ENCODE measurements at places on chromosomes 3 and 15.

GRCh38 chr3:149967086-149967685 is 3.5 kb downstream of the PFN2 start:
- no peak for DNase-seq

DNA sequence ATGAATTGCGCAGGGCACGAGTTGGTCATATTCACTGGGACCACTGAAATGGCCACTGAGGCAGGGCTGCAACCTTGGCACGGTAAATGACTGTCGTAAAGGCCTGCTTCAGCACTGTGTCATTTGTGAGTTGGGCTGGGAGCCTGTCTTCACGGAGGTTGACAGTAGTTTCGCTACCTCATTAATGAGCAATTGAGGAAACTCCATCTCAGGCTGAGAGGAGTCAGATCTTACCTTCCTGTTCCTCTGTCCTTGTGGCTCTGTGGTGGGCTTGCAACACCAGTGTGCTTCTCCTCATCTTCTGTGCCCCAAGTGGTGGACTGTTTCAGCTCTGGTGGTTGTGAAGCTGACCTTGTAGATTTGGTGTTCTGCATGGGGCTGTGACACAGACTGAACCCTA is 80.1 kb upstream of the EIF1B start:
- no peak for DNase-seq

- no peak for DNase-seq
Observed at GRCh38 chr3:179476215-179476614, 24.9 kb upstream of the GNB4 start.

DNA sequence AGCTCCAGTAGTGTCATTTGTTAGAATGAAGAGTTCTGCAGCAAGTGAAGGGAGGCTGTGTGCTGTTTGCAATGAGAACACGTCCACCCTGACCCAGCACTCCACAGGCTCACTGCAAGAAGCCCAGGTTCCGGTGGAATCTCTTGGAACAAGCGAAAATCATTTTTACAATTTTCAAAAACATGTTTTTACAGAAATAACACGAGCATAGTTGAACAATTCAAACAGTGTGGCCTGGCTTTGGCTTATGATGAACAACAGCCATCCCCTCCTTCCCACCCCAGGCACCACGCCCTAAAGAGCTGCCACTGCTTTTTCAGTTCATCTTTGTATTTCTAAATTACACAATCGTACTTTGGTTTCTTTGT is 59.5 kb upstream of the KY start:
- DNase-seq: no peak

DNA sequence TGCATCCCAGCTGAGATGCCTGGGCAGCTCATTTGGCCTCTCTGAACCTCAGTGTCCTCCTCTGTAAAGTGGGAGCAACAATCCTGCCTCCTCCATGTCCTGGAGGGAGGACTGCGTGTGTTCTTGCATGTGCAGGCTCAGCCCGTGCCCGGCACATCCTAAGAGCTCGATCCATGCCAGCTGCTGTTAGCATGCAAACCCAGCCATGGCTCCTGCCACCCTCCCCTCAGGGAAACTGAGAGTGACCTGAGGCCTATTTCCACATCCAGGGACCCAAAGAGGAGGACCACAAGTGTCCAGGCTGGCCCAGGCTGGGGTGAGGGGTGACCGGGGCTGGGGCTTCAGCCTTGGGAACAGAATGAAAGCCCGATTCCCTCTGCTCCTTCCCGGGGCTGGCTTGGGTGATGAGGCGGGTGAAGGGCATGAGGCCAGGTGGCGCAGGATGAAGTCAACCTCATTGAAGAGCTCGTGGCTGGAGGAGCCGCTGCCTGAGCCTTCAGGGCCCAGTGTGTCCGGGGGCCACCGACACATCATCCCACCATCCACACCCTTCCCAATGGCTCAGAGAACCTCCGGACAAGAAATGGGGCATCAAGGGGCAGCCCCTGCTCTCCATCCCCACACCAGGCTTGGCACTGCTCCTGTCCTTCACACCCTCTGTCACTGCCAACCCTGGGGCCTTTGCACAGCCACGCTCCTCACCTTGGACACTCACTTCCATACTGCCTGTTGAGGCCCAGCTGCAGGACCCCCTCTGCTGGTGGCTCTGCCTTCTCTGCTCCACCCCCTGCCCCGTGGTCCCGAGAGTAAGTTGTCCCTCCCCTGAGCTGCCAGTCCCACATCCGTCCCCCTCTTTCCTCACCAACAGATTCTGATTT is 42.5 kb downstream of the ADAMTS7 start:
- no peak for DNase-seq

DNA sequence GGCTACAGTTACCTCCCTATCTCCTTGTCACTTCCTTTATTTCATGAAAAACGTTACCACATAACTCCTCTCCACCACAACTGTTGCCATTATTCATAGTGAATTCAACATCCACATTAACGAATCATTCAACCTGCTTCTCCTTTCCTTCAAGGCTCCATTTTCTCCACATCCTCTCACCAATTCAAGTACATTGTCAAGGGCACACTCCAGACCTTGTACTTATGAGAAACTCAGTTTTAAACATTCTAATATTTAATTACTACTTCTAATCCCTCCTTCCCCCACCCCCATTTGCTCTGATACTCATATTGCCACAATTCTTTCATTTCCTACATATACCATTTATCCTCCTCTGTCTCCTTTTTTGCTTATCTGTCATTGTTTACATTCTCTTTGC is 871.2 kb downstream of the TUSC7 start:
- DNase-seq: no peak

GRCh38 chr15:60589728-60590127 is 110.8 kb upstream of the ICE2 start:
- DNase-seq: peak; percentile 20

DNA sequence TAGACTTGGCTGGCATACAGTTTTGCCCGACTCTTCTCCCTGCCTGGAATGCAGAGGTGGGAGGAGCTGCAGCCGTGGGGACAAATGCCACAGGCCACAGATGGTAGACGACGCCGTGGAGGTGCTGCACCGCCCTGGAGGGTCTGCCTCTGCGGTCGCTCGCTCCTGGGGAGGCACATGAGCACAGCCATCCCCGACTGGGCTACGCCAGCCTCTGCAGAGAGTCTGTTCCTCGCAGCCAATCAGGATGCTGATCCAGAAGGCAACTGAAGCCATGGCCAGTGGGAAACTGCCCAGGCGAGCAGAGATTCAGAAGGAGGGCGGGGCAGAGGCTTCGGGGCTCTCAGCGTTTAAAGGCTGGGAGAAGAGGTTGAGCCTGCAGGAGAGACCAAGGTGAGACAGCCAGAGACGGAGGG is 11.9 kb upstream of the LRRC15 start:
- DNase-seq: no peak

DNA sequence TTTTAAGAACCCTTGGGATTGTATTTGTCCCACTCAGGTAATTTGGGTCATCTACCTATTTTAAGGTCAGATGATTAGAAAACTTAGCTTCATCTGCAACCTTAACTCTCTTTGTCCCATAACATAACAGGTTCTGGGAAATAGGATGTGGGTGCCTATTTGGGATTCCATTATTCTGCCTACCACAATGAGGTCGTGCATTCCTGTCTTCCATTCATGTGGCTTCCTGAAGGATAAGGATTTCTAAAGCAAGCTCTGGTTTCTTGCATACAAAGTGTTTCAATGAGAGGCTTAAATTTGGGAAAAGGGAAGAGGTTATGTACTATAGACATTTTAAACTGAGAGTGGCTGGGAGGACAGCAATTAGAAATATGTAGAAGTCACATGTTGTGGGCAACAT is 190.3 kb downstream of the MCTP2 start:
- DNase-seq: no peak

DNA sequence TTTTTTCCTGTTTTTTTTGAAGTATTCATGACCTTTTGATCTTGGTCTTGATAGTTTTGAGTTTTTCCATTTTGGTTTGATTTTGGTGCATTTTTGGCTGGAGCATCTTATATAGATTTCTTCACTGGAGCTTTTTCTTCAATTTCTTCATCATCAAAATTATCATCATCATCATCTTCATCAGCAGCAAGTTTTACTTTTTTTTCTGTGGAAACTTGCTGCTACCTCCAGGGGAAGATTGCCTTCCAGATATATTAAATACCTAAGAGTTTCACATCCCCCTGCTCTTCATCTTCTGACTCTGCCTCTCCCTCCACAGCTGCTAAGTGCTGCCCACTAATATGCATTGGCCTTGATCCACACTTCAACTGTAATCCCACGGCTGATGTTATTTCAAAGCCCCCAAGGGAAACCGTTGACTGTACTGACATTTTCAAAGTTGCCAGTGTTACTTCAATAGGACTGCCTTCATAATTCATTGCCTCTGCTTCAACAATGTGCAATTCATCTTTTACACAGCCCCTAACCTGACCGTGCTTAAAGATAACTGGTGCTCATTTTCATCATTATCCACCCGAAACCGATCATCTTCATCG is 151.7 kb downstream of the NR1D2 start:
- DNase-seq: no peak

DNA sequence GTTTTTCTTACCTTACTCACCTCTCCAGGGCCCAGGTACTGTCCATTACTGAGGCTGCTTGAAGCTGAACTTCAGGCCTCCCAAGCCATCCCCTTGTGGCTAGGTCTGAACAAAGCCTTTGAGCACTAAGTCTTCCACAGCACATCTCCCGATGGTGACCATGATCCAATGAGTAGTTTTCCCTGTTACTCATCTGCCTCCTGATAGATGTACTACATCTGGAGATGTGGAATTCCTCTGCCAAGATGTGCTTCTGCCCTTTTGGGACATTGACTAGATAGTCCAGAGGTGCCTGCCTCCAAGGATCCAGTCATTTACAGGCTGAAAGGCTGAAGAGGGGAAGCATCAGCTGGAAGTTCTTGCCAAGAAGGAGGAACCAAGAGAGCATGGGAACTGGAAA is 28.9 kb upstream of the SLC35G2 start:
- no peak for DNase-seq

GRCh38 chr15:41494190-41494921 is 682 bp downstream of the ITPKA start:
- no peak for DNase-seq

All from HFF-Myc (cell line).